ENCODE measurements at places on chromosomes 4 and X.
A peak's percentile ranks its signal among the peaks of the same experiment; 100 is the strongest.

- no peak for DNase-seq
These were observed 168.4 kb upstream of the NRK start for GRCh38 chrX:105653891-105654290.

DNA sequence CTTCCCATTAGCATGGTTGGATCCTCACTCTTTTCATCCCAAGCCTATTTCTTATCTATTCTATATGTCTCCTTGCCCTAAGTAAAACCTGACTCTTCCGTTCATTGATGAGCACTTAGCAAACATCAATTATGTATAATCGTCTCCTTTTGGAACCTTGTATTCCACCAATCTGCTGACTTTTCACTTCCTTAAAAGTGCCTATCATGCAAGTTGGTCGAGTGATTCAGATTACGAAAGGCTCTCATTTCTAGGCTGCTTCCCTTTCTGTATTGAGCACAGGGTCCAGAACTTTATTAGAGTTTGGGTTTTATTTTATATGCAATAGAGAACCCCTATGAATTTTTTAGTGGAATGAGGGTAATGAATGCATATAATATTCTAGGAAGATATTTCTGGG, 27.1 kb upstream of the ALB start:
- no peak for DNase-seq

DNA sequence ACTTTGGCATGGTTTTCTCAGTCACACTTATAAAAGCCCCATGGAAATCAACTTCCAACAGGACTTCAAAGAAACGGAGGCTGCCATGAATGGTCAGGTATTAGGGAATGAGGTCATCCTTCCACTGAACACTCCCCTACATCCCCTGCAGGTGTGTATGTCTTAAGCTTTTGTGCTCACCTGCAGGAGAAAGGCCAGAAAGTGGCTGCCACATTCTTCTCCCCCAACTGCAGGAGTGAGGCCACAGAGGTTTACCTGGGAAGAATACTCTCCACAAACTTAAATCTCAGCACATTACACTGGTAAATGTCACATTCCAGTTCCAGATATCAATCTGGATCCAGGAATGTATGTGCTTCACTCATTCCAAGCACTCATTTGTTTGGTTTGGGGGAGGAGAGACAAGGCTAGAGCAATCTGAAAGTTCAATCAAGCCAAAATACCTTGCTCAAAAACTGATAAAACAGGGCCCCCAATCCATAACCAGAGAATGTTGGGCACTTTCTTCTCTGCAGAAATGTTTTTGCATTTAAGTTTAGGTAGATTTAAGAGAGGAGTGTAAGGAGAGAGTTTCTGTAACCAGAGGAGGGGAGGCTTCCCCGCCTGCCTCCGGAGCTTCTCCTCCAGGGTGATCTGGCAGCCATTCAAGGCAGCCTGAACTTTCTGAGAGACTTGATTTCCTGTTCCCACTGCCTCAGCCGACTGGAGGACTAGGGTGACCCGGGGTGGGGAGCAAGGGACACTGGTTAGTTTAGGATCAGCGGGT, 15.4 kb downstream of the FAM9C start:
- no peak for DNase-seq

- no peak for DNase-seq
These were observed 74.8 kb downstream of the HTRA3 start for GRCh38 chr4:8344377-8344776.

GRCh38 chrX:54325077-54325476, 32.8 kb downstream of the WNK3 start:
- DNase-seq = no peak

- no peak for DNase-seq
These were observed 34.5 kb upstream of the HGFAC start for GRCh38 chr4:3407171-3407771.

GRCh38 chrX:150926304-150926703, 27.8 kb upstream of the CD99L2 start:
- no peak for DNase-seq

GRCh38 chr4:3486541-3487540, 23.7 kb downstream of the DOK7 start:
- no peak for DNase-seq

GRCh38 chr4:183830438-183830985, 74.6 kb upstream of the STOX2 start:
- DNase-seq = no peak

DNA sequence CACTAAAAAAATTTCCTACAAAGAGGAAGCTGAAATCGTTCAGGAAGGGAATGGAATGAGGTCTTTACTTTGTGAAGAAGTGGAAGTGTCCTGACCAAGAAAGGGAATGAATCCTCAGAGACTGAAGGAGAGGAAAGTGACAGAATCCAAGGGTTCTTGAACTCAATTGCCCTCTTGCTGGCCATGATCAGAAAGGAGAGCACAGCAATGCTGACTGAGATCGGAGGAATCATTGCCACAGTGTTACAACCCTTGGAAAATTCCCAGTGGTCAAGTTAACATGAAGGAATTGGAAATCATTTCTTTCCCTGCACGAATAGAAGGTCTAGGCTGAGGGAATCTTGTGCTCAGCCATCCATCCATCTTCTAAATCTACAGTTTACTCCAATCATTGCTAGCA, 190.0 kb upstream of the NEIL3 start:
- no peak for DNase-seq

DNA sequence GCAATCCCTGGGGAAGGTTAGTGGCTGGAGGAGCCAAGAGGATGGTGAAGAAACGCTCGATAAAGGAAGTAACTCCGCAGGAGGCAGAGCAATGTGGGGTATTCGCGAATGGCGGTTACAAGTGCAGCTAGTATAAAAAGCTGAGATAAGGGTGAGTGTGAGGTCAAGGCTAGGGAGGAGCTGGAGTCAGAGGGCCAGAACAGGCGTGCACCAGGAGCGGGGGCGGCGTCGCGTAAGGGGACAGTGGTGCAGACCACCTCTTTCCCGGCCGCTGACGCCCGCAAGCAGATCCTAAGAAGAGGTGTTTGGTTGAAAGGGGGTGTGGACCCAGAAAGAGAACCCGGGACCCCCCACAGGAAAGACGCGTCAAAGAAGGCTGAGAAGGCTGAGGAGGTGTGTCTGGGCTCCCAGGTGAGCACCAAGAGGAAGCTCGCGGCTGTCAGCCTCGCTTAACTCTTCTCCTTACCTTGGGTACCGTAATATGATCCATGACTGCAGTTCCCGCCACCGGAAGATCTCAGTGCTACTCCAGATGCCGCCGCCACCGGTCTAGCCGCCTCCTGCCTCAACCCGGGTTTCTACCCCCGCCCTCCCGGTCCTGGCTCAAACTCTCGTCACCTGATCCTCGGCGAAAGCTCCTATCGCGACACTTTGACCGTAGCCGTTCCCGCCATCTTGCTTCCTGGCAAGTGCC, at the start of gene MTMR8:
MTMR8 (minus strand) TSS at position 579 of the 694 bp plus-strand sequence; CDS start at position 490, 89 bp downstream.
- peak; percentile 41 for DNase-seq

- no peak for DNase-seq
These were observed 319.5 kb upstream of the AGA start for GRCh38 chr4:177761692-177762091.

DNA sequence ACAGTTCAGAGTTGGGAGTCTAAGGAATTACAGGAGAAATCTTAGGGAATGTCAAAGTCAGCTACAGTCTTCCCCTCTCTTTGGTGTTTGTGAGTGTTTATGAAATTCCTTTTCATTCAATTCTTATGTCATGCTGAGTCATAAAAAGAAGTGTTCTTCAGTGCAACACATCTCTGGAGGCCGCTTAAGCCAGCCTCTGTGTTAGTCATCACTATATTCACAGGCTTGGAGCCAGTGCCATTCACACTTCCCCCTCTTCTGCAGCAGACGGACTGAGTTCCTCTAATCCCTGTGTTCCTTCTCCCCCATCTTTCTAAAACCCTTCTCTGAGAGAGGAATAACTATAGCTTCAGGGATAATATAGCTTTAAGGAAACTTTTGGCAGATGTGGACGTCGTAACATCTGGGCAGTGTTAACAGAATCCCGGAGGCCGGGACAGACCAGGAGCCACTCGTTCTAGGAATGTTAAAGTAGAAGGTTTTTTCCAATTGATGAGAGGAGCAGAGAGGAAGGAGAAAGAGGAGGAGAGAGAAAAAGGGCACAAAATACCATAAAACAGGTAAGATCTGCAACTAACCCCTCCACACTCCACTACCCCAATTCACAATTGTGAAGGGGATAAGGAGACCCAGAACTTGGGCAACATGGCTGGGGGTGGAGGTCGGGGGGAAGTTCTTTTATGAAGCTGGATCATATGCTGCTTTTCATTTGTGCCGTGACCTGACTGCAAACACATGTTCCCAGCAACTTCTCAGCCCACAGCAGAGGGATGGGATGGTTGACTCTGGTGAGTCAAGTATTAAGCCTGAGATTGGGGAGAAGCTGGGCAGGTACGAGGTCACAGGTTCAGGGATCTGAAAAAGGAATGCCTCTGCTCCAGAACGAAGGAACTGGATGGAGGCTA, at the start of gene SRPX2:
SRPX2 (plus strand) TSS at position 244 of the 905 bp plus-strand sequence. CDS start 2,124 bp downstream, outside the sequence.
- DNase-seq = peak; percentile 63

- DNase-seq = no peak
These were observed 116.0 kb downstream of the SNCA start for GRCh38 chr4:89720981-89721380.

DNA sequence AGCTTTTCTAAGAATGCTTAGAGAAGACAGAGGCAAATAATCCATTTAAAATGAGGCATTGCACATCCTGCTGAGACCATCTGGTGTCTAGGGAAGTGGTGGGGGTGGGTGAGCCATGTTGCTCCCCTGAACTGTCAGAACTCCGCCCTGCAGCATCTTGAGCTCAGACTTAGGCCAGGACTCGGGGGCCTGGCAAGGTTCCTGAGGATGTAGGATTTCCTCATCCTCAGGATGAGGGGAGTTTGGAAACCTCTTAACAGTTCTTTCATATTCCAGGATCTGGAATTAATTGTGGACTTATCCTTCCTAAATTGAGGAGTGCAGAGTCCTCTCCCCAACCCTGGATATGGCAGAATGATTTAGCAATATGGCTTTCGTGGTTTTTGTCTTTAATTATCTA, 6.6 kb downstream of the TLL1 start:
- DNase-seq = no peak

GRCh38 chr4:121790976-121791375, 10.1 kb upstream of the EXOSC9 start:
- no peak for DNase-seq

GRCh38 chr4:185464183-185464582, 7.3 kb downstream of the CCDC110 start:
- no peak for DNase-seq

- DNase-seq = no peak
These were observed 76.5 kb upstream of the PLAC8 start for GRCh38 chr4:83191026-83191425.

DNA sequence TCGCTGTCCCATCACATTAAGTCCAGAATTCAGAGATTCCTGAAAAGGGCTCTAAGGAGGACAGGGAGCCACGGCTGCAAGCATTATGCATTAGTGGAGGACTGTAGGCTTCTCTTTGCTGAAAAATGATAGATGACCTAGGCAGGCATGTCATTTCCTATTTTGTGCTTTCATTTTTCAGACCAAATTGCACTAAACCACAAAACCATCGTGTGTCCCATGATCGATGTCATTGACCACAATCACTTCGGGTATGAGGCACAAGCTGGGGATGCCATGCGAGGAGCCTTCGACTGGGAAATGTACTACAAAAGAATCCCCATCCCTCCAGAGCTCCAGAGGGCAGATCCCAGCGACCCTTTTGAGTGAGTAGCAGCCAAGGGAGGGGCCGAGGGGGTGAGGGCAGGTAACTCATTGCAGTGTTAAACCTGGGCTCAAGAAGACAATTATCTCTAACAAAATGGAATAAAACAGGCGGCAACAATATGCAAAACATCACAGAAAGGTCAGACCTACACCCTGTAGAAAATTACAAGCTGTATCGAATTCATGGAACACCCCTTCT, 355.2 kb upstream of the GALNT7 start:
- DNase-seq = no peak

GRCh38 chr4:160318567-160319220, 1215.8 kb downstream of the RAPGEF2 start:
- peak; percentile 35 for DNase-seq

GRCh38 chr4:175424111-175424510, 388.0 kb downstream of the GPM6A start:
- no peak for DNase-seq

DNA sequence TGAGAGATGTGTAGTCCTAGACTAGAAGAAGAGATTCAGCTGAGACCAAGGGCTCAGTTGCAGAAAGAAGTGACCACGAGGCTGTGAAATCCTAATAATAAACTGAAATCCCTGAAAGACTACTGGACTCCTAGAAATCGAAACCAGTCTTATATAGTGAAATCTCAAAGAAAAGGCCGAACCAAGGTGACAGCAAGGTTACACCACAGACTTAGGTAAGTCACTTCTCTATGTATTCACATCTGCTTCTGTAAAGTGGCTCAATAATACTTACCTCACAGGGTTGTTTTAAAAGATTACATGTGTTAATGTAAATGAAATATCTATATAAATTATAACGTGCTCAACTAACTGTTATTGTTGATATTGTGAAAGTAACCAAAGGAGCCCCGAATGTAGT, 60.3 kb downstream of the ARSJ start:
- no peak for DNase-seq

- no peak for DNase-seq
These were observed 69.6 kb downstream of the ABLIM2 start for GRCh38 chr4:8088966-8089491.

DNA sequence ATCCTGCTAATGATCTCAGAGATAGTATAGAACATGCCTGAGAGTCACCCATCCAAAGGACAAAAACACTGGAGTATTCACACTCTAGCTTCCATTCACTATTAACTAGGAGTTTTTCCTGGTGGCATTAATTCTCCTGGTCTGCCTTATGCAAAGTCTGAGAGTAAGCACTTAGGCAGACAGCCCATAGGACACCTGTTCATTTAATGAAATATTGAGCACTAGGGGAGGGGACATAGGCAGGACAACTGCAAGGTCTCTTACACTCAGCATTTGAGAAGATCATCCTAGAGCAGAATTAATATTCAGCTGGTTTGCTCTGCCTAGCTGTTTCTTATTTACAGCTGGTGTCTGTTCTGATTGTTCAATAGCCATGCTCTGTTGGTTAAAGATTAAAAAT, 508.5 kb downstream of the CENPC start:
- no peak for DNase-seq

GRCh38 chrX:147853701-147854100, 58.0 kb upstream of the FMR1 start:
- no peak for DNase-seq

- DNase-seq = no peak
These were observed 249.9 kb downstream of the HNRNPD start for GRCh38 chr4:82123934-82124333.

DNA sequence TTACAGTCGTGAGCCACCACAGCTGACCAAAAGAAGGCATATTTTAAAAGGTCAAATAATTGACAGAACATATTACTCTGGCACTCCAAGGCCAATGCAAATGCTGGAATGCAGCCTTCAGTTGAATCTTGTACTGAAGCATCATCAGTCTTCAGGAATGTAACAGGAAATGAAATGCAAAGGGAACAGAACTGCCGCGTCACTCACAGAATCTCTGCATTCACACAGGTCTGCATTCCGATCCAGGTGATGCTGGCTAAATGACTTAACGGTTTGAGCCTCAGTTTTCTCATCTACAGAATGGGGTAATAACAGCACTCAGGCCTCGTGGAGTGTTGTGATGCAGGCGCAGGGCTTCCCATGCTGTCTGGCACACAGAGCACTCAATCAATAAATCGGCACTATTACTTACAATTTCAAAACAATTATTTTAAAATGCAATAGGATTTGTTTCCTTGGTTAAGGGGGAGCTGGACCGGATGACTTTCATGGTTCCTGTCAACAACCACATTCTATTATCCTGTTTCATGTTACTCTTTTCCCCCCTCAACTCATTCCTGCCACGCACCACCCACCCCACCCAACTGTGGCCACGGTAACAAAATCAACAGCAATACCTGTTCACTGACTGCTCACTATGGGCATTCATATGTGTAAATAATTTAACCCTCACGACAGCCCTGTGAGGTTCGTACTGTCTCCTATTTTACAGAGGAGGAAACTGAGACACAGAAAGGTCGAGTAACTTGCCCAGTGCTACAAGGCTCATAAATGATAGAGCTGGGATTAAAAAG, 32.4 kb downstream of the IGFBP7 start:
- no peak for DNase-seq

All from HCT116 (cell line).